ENCODE measurements at places on chromosomes 2 and 18. TPM values are rescaled to one million over a fixed set of nuclear protein-coding genes. Genes with fewer than 3 reads are reported as not detected.

The RIOK3 gene
- 32.0 TPM for total RNA-seq

The IL18R1 gene
- total RNA-seq, result 9.2 TPM

The PELI1 gene
- total RNA-seq, result 178 TPM

The LINC00305 gene
- not detected for total RNA-seq

The ATOH8 gene
- total RNA-seq, result 1.3 TPM

The PMS1 gene
- 47.5 TPM for total RNA-seq

The LAMA1 gene
- 198 TPM for total RNA-seq

The POTEJ gene
- not detected for total RNA-seq

The TMEM200C gene
- 4.8 TPM for total RNA-seq

The RAD51AP2 gene
- total RNA-seq, result 0.18 TPM

The PDE6D gene
- 16.0 TPM for total RNA-seq

The TNFAIP6 gene
- total RNA-seq, result not detected

The ADD2 gene
- total RNA-seq, result 63.8 TPM

The GRB14 gene
- 16.5 TPM for total RNA-seq

The AKAIN1 gene
- not detected for total RNA-seq

The DNAJC5G gene
- 0.45 TPM for total RNA-seq

The CFAP210 gene
- total RNA-seq, result 0.70 TPM

The EML6 gene
- 1.1 TPM for total RNA-seq

The HJURP gene
- 39.4 TPM for total RNA-seq

The NEU2 gene
- not detected for total RNA-seq

The GALNT13 gene
- 6.0 TPM for total RNA-seq

The CHRND gene
- not detected for total RNA-seq

The CD8B2 gene
- not detected for total RNA-seq

The LDAH gene
- total RNA-seq, result 28.7 TPM

The OR6B2 gene
- not detected for total RNA-seq

The STK17B gene
- total RNA-seq, result 9.5 TPM

The ALMS1 gene
- total RNA-seq, result 36.9 TPM

The COLEC11 gene
- 0.96 TPM for total RNA-seq

The LOXHD1 gene
- not detected for total RNA-seq

The MSTN gene
- total RNA-seq, result not detected

The HOXD10 gene
- total RNA-seq, result not detected

The GRHL1 gene
- total RNA-seq, result 3.3 TPM

The BCL2L11 gene
- total RNA-seq, result 21.0 TPM

The PSTPIP2 gene
- total RNA-seq, result 14.4 TPM

The MTLN gene
- 11.5 TPM for total RNA-seq

The TBR1 gene
- total RNA-seq, result 2.4 TPM

The CRYGC gene
- not detected for total RNA-seq

The MPPE1 gene
- total RNA-seq, result 27.3 TPM

The SPHKAP gene
- 0.14 TPM for total RNA-seq

The TCF23 gene
- not detected for total RNA-seq

The ALK gene
- 0.35 TPM for total RNA-seq

The NAT8 gene
- not detected for total RNA-seq

The PRSS56 gene
- not detected for total RNA-seq

The SMCHD1 gene
- 44.2 TPM for total RNA-seq

The RSAD2 gene
- total RNA-seq, result 0.75 TPM

The RNF25 gene
- 28.4 TPM for total RNA-seq

The SKA1 gene
- total RNA-seq, result 29.5 TPM

The AGXT gene
- total RNA-seq, result not detected

The ZSWIM2 gene
- not detected for total RNA-seq

The CNDP2 gene
- total RNA-seq, result 375 TPM

The DYSF gene
- 2.2 TPM for total RNA-seq

The TEKT4 gene
- total RNA-seq, result not detected

The VPS4B gene
- 44.7 TPM for total RNA-seq

The HOXD3 gene
- total RNA-seq, result not detected

The MEP1B gene
- not detected for total RNA-seq

The SPATA3 gene
- total RNA-seq, result not detected

The AGAP1 gene
- total RNA-seq, result 36.7 TPM
